ENCODE measurements at places on chromosomes 4 and X. TPM values are rescaled to one million over a fixed set of nuclear protein-coding genes. Genes with fewer than 3 reads are reported as not detected.

Gene MAGEC2
- total RNA-seq = not detected

- DNase-seq = no peak
Observed at GRCh38 chrX:17361620-17362019, 13.4 kb upstream of the NHS start.

- no peak for DNase-seq
Observed at GRCh38 chr4:99790796-99791617, 25.6 kb upstream of the DAPP1 start.

- no peak for DNase-seq
Observed at GRCh38 chr4:145178740-145179280, 1.6 kb downstream of the OTUD4 start.

DNA sequence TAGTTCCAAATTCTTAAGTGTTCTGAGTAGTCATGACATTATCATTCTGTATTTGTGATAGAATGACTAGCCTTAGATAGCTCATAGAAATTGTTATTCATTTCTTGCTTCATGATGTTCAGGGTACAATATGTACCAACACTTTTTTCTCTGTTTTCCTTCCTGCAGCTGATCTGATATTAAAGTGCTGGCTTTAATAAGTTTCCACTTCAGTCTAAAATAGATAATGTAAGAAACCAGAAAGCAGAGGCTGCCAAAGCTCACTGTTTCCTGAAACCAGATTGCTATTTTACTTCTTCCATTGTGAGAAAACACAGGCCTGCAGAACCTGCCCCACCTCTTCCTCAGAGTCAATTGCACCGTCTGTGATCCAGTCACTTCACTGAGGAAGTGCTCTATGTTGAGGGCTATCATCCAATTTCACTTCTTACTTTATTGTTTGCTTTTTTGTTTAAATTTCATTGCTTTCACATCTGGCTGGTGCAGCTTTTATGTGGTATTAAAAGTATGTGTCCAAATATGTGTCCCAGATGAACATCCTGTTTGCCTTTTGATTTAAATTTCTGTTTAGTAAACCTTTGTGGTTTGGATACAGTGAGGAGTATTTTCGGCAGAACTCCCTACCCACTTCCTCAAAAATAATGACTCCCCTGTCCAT is 652.1 kb downstream of the ANKRD50 start:
- peak; percentile 49 for DNase-seq

DNA sequence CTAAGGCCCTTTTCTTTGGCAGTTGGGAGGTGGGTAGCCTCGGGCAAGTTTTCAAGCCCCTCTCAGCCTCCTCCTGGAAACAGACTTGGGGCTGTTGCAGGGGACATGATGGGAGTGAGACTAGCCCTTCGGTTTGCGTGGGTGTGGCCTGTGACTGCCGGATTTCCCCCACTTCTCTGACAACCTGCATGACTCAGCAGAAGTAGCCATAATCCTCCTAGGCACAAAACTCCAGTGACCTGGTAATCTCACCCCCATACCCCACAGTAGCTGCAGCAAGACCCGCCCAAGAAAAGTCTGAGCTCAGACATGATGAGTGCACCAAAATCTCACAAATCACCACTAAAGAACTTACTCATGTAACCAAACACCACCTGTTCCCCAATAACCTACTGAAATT is 433.7 kb upstream of the AMOT start:
- no peak for DNase-seq

DNA sequence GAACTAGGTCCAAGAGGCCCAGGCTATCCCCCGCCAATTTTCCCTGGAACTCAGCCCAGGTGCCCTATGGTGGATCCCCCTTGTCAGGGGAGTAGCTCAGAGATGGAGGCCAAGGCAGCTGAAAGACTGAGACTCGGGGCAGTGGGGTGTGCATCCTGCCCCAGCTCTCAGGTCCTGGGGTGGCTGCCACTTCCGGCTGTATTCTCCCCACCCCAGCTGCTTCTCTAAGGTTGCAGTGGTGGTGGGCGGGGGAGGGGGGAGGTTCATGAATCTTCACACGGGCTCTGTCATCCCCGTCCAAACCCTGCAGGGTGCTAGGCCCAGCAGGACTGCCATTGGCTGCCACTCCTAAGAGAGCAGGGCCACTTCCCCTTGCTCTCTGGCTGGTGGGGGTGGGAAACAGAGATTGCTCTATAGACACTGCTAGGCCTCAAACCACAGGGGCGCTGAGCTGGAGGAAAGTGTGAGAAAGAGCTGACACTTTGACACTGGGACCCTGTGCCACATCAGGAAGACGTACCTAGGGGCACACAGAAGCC is 1.5 kb downstream of the SASH3 start:
- DNase-seq = no peak

DNA sequence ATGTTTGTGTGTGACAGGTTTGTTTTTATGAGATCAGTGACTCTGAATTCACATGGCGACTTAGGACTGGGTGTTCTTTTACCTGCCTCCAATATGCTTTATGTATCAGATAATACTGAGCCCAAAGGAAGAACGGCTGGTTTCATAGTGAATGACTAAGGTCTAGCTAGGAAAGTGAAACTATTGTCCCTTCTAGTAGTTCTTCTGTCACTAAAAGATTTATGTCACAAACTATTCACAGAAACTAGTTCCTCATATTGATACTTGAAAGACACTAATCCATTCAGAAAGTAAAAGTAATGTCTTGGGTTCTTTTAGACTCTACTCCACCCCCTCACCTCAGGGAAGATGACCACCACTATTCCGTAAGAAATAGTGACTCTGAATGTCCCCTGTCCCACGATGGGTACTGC is 81.7 kb downstream of the EGF start:
- no peak for DNase-seq

GRCh38 chr4:121428721-121429120 is 47.9 kb upstream of the QRFPR start:
- DNase-seq = peak; percentile 22

DNA sequence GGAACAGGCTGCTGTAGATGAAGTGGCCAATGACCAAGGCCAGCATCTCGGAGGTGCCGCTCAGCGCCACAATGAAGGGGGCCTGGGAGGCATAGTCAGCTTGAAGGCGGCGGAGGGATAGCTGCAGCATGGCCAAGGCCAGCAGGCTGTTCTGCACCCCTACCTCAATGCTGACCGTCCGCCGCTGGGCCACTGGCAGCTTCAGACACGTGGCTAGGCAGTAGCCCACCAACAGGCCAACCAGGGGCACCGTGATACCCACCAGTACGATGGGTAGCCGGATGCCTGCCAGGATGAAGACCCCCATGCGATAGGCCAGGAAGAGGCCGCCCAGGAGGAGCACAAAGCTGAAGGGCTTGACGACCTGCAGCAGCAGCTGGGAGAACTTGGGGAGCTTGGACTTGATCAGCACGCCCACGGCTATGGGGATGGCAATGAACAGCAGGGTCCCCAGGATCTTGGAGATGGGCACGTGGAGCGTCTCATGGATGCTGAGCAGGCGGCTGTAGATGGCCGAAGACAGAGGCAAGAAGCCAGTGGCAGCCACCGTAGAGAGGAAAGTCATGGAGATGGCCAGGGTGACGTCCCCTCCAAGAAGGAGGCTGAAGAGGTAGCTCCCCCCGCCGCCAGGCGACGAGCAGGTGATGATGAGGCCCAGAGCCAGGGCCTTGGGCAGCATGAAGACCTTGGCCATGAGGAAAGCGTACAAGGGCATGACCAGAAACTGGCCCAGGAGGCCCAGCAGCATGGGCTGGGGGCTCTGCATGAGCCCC is 1.3 kb upstream of the UBL4A start:
- no peak for DNase-seq

All from IMR-90 (cell line).